ENCODE measurements at places on chromosomes 16 and 17.

GRCh38 chr16:81005610-81006161 lies 999 bp downstream of the CMC2 start:
- peak overlapping the region; percentile 79 for H3K4me3 ChIP-seq
- no peaks in the 10 kb centered on the region for H3K27me3 ChIP-seq
- no peaks in the 10 kb centered on the region for H3K36me3 ChIP-seq
- DNase-seq, result no peak

GRCh38 chr16:75262104-75262799 lies 10.8 kb upstream of the BCAR1 start:
- H3K27ac ChIP-seq, result peak overlapping the region; percentile 98
- peaks cover 79% of the 10 kb centered on the region for H3K4me1 ChIP-seq
- no peaks in the 10 kb centered on the region for H3K36me3 ChIP-seq
- H3K27me3 ChIP-seq, result no peaks in the 10 kb centered on the region
- H3K4me3 ChIP-seq, result no peak overlapping the region
- no peak for DNase-seq

DNA sequence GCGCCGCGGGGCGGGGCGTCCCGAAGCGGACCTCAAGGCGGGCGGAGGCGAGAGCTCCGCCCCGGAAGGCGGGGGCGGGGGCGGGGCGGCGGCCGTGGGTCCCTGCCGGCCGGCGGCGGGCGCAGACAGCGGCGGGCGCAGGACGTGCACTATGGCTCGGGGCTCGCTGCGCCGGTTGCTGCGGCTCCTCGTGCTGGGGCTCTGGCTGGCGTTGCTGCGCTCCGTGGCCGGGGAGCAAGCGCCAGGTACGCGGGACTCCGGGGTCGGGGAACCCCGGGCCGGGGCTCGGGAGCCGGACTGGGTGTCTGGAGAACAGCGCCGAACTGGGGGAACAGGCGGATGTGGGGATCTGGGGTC lies at the start of gene TNFRSF12A:
Gene TNFRSF12A, plus strand, starts transcription at position 122 of the 357 bp plus-strand sequence. Its CDS starts 30 bp downstream, at position 152.
- peak within 1 kb of the TSS; percentile 99 for H3K27ac ChIP-seq
- H3K27me3 ChIP-seq, result no peaks in the 10 kb centered on the region
- H3K4me3 ChIP-seq, result peak within 1 kb of the TSS; percentile 74
- DNase-seq, result peak; percentile 86

DNA sequence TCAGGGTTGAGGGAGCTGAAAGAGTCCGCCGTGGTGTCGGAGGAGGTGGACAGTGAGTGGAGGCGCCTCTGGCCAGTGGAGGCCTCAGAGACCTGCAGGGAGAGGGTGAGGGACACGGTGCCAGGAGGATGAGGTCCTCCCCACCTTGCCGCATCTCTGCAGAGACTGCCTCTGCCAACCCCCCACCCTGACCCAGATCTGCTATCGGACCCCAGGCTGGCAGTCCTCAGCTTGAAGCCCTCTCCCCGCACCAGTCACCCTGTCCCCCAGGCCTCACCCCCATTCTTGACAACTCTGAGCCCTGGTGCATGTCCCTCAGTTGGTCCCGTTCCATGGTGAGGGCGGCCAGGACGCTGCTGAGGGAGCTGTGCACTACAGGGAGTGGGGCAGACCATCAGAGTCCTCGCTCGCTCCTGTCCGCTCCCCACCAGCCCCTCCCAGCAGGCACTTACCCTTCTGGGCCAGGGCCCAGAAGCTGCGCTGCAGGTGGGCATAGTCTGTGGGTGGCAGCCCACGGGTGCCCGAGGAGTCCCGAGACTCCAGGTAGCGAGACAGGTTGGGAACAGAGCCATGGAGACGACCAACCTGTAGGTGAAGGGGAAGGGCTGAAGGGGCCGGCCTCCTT lies 5.4 kb downstream of the OSBPL7 start:
- H3K36me3 ChIP-seq, result peaks cover 41% of the 10 kb centered on the region
- no peak for DNase-seq
- H3K4me3 ChIP-seq, result no peak overlapping the region
- H3K27me3 ChIP-seq, result no peaks in the 10 kb centered on the region
- H3K27ac ChIP-seq, result no peak overlapping the region

- H3K4me3 ChIP-seq, result no peak overlapping the region
- no peak overlapping the region for H3K27ac ChIP-seq
- H3K27me3 ChIP-seq, result no peaks in the 10 kb centered on the region
- no peaks in the 10 kb centered on the region for H3K36me3 ChIP-seq
These were observed 75.7 kb upstream of the DNAH17 start for GRCh38 chr17:78652913-78653312.

DNA sequence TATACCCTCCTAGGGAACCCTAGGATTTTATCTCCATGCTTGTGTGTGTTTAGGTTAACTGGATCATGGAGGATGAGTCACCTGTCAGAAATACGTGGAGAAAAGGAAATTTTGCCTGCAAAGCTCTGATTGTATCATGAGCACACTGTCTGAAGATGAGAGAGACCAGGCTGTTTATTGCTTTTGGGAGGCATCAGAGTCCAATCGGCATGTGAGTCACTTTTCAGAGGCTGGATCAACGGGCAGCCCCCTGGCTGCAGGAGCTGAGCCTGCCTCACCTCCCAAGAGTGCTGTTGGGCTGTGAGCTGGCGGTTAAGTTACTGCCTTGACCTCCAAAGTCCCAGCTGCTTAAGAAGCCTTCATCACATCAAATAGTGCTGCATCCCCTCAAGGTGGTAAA lies 41.5 kb upstream of the MED9 start:
- H3K27ac ChIP-seq, result no peak overlapping the region
- no peaks in the 10 kb centered on the region for H3K36me3 ChIP-seq
- H3K27me3 ChIP-seq, result no peaks in the 10 kb centered on the region
- DNase-seq, result no peak
- no peaks in the 10 kb centered on the region for H3K4me1 ChIP-seq
- H3K4me3 ChIP-seq, result no peak overlapping the region

- peaks cover 13% of the 10 kb centered on the region for H3K36me3 ChIP-seq
- H3K4me1 ChIP-seq, result peaks cover 55% of the 10 kb centered on the region
- H3K27ac ChIP-seq, result peak overlapping the region; percentile 89
These were observed 1.0 kb downstream of the KIFC3 start for GRCh38 chr16:57801098-57801808.

DNA sequence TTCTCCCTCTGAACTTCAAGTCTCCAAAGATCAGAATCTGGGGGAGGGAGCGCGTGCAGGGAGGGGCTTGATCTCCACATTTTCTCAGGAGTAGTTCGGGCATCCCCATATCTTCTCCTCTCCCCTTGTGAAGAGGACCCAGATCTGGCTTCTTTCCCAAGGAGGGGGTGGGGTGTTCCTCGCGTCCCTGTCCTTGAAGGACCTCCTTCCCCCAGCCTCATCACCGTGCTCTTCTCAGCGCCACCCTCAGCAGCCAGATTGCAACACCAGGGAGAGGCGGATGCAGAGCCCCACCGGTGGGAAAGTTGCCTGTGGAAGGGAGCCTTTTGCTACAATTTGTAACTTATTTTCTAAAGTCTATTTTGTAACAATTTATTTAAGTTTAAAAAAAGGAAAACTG lies 5.7 kb downstream of the PRSS53 start:
- H3K4me1 ChIP-seq, result peaks cover 7% of the 10 kb centered on the region
- no peaks in the 10 kb centered on the region for H3K27me3 ChIP-seq
- DNase-seq, result no peak
- H3K4me3 ChIP-seq, result no peak overlapping the region
- no peak overlapping the region for H3K27ac ChIP-seq
- peaks cover 57% of the 10 kb centered on the region for H3K36me3 ChIP-seq

DNA sequence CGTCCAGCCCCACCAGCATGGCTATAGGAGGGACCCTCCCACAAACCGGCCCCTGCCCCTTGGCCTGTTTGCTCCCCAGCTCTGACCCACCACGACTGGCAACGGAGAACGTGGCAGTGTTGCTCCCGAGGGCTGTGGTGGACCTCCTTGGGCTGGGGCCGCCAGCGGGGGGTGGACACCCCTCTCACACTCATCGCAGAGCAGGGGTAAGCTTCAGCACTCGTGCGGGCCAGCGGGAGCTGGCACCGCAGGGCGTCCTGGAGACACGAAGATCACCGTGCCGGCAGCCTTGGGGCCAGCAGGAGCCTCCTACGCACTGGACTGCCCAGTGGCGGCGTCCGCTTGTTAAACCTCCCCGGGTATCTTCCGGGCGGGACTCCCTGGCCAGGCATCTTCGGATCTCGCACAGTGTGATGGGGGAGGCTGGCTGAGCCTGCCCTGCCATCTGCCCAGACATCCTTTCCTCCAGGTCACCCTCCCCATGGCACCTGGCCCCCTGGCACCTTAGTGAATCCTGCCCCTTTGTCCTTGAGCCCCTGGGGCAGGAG lies 53.5 kb downstream of the ABR start:
- H3K27ac ChIP-seq, result no peak overlapping the region
- peaks cover 8% of the 10 kb centered on the region for H3K36me3 ChIP-seq
- no peak overlapping the region for H3K4me3 ChIP-seq

GRCh38 chr16:67411339-67411738 lies 4.9 kb downstream of the ZDHHC1 start:
- no peaks in the 10 kb centered on the region for H3K36me3 ChIP-seq
- DNase-seq, result no peak
- no peak overlapping the region for H3K27ac ChIP-seq
- H3K27me3 ChIP-seq, result no peaks in the 10 kb centered on the region
- H3K4me1 ChIP-seq, result peaks cover 21% of the 10 kb centered on the region

GRCh38 chr16:71201556-71201955 lies 29.0 kb downstream of the HYDIN start:
- H3K4me3 ChIP-seq, result no peak overlapping the region
- H3K4me1 ChIP-seq, result no peaks in the 10 kb centered on the region
- H3K27me3 ChIP-seq, result no peaks in the 10 kb centered on the region
- no peaks in the 10 kb centered on the region for H3K36me3 ChIP-seq

DNA sequence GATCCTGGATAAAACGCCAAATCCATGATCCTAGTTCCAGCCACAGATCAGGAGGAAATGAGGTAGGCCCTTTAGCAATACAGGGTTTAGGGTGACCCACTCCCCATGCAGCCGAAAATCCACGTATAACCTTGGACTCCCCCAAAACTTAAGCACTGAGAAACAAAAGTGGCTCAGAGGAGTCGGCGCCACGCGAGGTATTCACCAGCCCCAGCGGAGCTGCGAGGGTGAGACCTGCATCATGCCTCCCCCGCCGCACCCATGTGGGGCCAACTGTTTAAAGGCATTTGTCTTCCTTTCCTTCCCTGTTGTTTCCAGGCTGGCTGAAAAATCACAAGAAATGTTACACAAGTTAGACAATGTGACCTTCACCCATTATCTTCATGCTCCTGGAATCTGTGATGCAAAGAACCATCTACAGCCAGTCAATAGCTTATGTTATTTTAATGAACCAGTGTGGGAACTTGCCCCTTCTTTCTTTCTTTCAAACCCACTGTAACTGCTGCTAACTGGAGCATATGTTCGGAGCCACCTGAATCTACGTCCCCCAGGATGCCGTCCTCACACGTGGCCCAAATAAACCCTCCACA lies 98.2 kb upstream of the METRNL start:
- H3K27ac ChIP-seq, result no peak overlapping the region
- no peak for DNase-seq
- H3K4me3 ChIP-seq, result no peak overlapping the region

DNA sequence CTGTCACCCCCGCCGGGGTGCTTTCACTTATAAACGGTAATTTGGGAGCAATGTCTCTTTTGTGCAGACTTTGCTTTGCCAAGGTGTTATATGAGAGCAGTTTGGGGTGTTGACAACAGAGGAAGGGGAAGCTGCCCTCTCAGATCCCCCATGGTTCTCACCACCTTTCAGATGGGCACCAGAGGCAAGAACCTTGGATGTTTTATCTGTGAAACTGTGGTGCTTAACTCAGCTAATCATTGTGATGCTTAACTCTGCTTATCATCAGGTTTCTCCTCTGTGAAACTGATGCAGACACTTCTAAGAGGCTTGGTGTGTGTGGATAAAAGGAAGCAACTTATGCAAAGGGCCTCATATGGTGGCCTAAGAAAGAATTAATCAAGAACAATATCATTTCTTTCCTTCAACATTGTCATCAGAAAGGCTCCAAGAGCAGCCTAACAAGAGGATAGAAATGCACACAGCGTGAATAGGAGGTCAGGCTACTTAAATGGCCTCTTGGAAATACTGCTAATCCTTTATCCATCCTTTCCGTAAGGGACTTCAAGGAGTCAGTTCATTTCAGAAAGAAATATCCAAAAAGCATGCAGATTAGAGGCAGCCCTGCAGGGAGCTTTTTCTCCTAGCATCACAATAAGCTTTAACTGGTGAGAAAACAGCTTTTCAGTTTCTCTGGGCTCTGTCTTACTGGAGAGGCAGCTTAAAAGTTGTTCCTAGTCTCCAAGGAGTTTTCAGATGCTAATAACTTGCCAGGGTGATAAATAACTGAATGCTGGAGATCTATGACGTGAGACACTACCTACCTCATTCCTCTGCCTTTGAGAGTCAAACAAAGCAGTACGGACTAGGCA lies 55.1 kb upstream of the CLEC3A start:
- no peaks in the 10 kb centered on the region for H3K4me1 ChIP-seq
- no peaks in the 10 kb centered on the region for H3K27me3 ChIP-seq
- no peaks in the 10 kb centered on the region for H3K36me3 ChIP-seq
- no peak overlapping the region for H3K27ac ChIP-seq

DNA sequence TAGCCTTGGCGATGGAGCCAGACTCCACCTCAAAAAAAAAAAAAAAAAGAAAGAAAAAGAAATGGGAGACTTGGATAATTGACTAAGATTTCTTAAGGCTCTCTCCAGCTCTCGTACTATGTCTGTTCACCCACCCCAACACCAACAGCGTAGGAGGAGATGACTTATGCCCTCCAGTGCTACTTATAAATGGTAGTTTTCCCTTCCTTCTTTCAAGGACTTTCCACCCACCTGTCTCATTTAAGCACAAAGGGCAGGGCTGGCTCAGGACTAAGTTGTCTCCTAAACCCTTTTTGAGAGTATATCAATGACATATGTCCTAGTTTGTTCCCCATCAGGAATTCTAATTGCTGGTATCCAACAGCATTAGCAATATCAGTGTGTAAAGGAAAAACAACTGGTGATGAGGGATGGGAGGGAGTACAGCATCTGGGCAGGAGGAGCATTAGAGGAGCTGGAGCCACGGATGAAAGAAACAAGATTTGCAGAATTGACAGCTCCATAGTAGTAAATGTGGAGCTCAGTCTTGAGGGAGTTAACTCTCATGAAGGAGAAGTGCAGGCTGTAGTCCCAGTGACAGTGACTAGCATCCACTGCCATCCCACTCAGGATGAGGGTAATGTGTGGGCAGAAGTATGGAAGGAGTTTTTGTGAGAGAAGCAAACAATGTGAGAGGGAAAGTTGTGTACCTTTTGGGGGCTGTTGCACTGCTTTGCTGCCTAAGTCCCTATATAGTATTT lies 17.2 kb downstream of the UBE2Z start:
- no peak overlapping the region for H3K27ac ChIP-seq
- H3K36me3 ChIP-seq, result peaks cover 92% of the 10 kb centered on the region
- no peak overlapping the region for H3K4me3 ChIP-seq
- no peaks in the 10 kb centered on the region for H3K27me3 ChIP-seq
- no peak for DNase-seq

All from right atrium auricular region (tissue), 2 donors.